Endodermal cell (in vitro differentiated cells): ENCODE measurements at places on chromosomes 7 and 10. TPM values are rescaled to one million over a fixed set of nuclear protein-coding genes. Genes with fewer than 3 reads are reported as not detected.

- H3K27ac ChIP-seq: no peak overlapping the region
- no peak overlapping the region for H3K4me3 ChIP-seq
- DNase-seq: no peak
- H3K27me3 ChIP-seq: no peaks in the 10 kb centered on the region
Observed at GRCh38 chr7:137667633-137668387, 179.0 kb downstream of the DGKI start.

DNA sequence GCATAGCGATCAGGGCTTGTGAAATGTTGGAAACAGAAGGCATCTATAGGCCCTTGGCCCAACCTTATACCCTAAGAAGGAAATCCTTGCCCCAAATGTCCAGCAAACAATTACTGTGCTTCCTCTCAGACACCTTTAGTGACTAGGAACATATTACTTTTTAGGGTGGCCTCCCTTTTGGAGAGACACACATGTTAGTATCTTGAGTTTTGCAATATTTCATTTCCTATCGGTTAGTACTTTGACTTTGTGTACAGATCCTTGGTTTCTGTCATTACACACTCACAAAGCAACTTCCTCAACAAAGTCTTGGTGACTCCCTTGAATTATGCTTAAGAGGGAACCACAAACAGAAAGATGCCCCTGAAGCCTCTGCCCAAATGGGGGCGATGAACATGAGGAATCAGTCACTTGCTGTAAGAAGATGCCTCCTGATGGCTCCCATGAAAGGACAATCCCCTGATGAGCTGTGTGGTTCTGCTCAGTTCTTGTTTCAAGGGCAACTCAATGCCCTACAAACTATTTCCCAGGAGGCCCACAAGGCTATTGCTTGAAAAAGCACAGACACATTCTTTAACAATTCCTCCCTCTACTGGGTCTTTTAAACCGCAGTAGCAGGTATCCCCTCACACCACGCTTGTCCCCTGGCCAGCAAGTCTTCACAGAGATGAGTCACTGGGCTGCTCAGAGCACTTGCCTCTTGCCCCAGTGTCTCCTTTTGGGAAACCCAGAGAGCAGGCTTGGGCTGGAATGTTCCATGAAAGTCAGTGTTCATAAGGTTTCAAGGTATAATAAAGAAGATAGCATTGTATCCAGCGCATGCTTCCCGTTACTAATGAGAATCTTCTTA lies 196.2 kb downstream of the FANK1 start:
- no peak for DNase-seq
- H3K4me1 ChIP-seq: no peaks in the 10 kb centered on the region
- H3K27ac ChIP-seq: no peak overlapping the region
- no peak overlapping the region for H3K4me3 ChIP-seq

The TFR2 gene
- 1.4 and 1.6 TPM in 2 replicates for total RNA-seq

DNA sequence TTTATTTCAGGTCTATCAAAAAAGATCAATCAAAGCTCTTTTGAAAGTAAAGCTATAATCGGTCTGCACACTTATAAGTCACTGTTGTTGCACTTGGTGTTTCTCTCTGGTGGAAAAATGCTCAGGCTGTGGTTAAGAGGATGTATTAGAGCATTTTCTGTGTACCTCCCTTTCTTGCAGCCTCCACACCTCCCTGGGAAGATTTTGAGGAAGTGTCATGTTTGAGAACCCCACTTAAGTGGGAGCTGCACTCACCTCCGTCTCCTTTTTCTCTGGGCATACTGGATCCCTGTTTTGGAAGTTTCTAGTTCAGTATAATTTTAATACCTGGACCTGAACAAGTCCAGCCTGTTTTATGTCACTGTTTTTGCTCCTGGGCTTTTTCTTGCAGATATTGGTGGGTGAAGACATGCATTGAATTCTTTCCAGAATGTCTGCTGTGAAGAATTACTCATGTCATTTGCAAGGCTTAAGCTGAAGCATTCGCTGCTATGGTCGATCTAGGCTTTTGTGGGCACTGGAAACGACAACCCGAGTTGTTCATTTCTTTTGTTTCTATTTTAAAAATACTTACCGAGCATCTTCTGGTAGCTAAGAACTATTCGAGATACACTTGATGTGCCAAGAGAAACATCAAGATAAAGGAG lies 36.6 kb downstream of the TCF7L2 start:
- H3K27me3 ChIP-seq: no peaks in the 10 kb centered on the region
- peaks cover 10% of the 10 kb centered on the region for H3K4me1 ChIP-seq
- no peak for DNase-seq
- H3K36me3 ChIP-seq: peaks cover 48% of the 10 kb centered on the region

The INSYN2A gene
- 0.07 and 0.09 TPM in 2 replicates for total RNA-seq
